ENCODE measurements at places on chromosomes 2 and 18. TPM values are rescaled to one million over a fixed set of nuclear protein-coding genes. Genes with fewer than 3 reads are reported as not detected.

- no peak for DNase-seq
These were observed 38.3 kb upstream of the RAPGEF4 start for GRCh38 chr2:172697296-172697695.

GRCh38 chr18:34514238-34514637, 195.9 kb upstream of the DTNA start:
- DNase-seq = no peak

- DNase-seq = no peak
These were observed 58.6 kb downstream of the KLF7 start for GRCh38 chr2:207107131-207107530.

- DNase-seq = no peak
These were observed 193.2 kb upstream of the DDX18 start for GRCh38 chr2:117621326-117621725.

GRCh38 chr18:32891130-32891529, 118.3 kb upstream of the KLHL14 start:
- DNase-seq = no peak

DNA sequence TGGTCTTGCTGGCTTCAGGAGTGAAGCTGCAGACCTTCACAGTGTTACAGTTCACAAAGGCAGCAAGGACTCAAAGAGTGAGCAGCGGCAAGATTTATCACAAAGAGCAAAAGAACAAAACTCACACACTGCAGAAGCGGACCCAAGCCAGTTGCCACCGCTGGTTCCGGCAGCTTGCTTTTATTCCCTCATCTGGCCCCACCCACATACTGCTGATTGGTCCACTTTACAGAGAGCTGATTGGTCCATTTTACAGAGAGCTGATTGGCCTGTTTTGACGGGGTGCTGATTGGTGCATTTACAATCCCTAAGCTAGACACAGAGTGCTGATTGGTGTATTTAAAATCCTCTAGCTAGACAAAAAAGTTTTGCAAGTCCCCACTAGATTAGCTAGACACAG, 37.2 kb upstream of the ZNF532 start:
- no peak for DNase-seq

GRCh38 chr2:162295009-162295408, 23.5 kb downstream of the IFIH1 start:
- no peak for DNase-seq

The KCNS3 gene
- total RNA-seq = 12.2 TPM

The L3MBTL4 gene
- 9.0 TPM for total RNA-seq

The POTEI gene
- total RNA-seq = not detected

The GNLY gene
- total RNA-seq = 4.2 TPM

The RAD51AP2 gene
- total RNA-seq = not detected

Data from tibial nerve (tissue), 4 donors.